ENCODE measurements at places on chromosomes 1 and 21. TPM values are rescaled to one million over a fixed set of nuclear protein-coding genes. Genes with fewer than 3 reads are reported as not detected.

ZSWIM5 gene
- 22.1 TPM for total RNA-seq

PLCH2 gene
- 16.1 TPM for total RNA-seq

DNM3 gene
- total RNA-seq, result 72.0 TPM

RCSD1 gene
- total RNA-seq, result 7.4 TPM

MTARC2 gene
- total RNA-seq, result 9.0 TPM

LCE1B gene
- not detected for total RNA-seq

PPIAL4G gene
- 0.46 TPM for total RNA-seq

ZBTB8B gene
- 16.4 TPM for total RNA-seq

SDHC gene
- total RNA-seq, result 21.0 TPM

GNG4 gene
- total RNA-seq, result 81.0 TPM

ECM1 gene
- total RNA-seq, result 1.6 TPM

OR10Z1 gene
- not detected for total RNA-seq

ASCL5 gene
- 0.23 TPM for total RNA-seq

CFAP74 gene
- 1.8 TPM for total RNA-seq

CDCA8 gene
- 2.1 TPM for total RNA-seq

MYOG gene
- total RNA-seq, result not detected

PDZK1IP1 gene
- total RNA-seq, result not detected

TOMM40L gene
- total RNA-seq, result 23.5 TPM

CHML gene
- total RNA-seq, result 75.4 TPM

MYBPH gene
- not detected for total RNA-seq

Data from diencephalon (tissue), 1 donor.